ENCODE measurements at places on chromosomes 3 and 15.

- DNase-seq = peak; percentile 81
These were observed 326.1 kb downstream of the ZNF621 start for GRCh38 chr3:40850861-40851260.

DNA sequence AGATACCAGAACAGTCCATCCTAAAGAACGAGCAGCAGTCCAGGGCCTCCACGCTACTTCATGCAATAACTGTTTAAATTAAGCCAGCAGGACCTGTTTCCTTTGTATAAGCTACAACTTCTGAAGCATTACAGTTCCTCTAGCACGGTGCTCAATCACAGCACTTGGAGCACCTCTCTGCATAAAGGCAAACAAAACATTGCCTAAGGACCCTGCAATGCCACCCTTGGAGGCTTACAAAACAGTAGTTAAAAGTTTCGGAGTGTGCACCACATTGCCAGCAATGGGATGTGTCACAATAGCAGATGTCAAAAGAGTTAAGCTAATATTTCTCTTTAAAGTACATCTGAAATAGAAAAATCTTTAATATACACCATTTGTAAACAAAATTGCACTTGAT lies 2.6 kb upstream of the VPS39 start:
- no peak for DNase-seq

- DNase-seq = no peak
These were observed 112.7 kb downstream of the TBL1XR1 start for GRCh38 chr3:177084616-177085015.

DNA sequence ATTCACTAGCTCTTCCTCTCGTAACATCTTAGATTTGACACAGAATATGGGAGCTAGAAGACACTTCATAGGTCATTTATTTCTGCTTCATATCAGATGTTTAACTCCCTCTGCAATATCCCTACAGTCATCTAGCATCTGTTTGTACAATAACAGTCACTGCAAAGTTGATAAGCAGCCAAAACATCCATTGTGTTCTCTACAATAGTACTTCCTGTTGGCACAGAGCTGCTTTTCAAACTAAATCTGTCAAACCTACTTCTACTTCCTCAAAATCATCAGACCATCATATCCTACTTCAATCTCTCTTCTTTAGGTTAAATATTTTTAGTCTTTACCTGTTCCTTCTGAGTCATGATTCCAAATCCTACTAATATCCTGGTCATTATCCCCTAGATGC lies 233.2 kb downstream of the FGF12 start:
- DNase-seq = peak; percentile 68

GRCh38 chr15:101204739-101205535 lies 46.9 kb downstream of the CHSY1 start:
- DNase-seq = no peak

- no peak for DNase-seq
These were observed 91.6 kb downstream of the CACNA2D3 start for GRCh38 chr3:54213907-54214306.

- DNase-seq = peak; percentile 87
These were observed 127.4 kb upstream of the ABHD17C start for GRCh38 chr15:80567721-80568157.

GRCh38 chr15:85943791-85944190 lies 135.9 kb upstream of the AGBL1 start:
- no peak for DNase-seq

DNA sequence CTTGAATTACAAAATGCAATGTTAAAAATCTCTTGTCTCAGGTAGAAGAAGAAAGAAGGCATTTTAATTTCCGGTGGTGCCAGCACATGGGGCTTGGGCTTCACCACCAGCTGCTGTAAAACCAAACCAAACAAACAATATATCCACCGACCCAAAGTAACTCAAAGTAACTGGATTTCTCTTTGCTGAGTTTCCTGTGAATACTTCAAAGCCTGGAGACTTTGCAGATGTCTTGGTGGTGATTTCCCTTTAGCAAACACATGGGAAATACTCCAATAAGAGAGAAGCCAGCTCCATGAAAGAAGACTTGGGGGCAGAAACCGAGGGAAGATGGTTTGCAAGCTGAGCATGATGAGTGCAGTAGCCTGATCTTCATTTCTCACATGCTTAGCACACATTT lies 62.6 kb downstream of the EIF4E3 start:
- no peak for DNase-seq

GRCh38 chr15:68199340-68199739 lies 5.8 kb downstream of the CALML4 start:
- no peak for DNase-seq

DNA sequence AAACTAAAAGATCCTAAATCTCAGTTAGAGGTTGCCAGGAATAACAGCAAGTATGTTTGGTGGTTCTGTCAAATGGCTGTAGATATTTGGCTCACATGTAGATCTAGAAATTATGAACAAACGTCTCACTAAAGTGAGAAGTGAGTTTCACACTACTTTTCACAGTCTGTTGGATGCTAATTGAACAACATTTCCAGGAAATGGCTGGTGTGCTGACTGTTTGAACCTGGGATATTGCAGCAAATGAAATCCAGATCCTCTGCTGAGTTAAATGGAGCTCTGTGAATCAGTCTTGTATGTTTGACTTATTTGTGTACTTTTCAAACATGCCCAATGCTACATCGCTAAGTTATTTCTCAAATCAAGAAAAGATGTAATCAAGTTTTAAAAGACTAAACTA lies 21.3 kb upstream of the RSL24D1 start:
- DNase-seq = no peak

- peak; percentile 77 for DNase-seq
These were observed at the start of gene FOXP1 for GRCh38 chr3:71583566-71584393. TSS of gene FOXP1 (minus strand) at chr3:71583728. CDS start at chr3:71198381, 385,347 bp downstream.

GRCh38 chr3:112474796-112475195 lies 24.5 kb downstream of the BTLA start:
- DNase-seq = no peak

GRCh38 chr3:45628746-45629145 lies 34.2 kb downstream of the LIMD1 start:
- peak; percentile 73 for DNase-seq

- DNase-seq = no peak
These were observed 196.6 kb upstream of the GOLIM4 start for GRCh38 chr3:168292296-168292695.

DNA sequence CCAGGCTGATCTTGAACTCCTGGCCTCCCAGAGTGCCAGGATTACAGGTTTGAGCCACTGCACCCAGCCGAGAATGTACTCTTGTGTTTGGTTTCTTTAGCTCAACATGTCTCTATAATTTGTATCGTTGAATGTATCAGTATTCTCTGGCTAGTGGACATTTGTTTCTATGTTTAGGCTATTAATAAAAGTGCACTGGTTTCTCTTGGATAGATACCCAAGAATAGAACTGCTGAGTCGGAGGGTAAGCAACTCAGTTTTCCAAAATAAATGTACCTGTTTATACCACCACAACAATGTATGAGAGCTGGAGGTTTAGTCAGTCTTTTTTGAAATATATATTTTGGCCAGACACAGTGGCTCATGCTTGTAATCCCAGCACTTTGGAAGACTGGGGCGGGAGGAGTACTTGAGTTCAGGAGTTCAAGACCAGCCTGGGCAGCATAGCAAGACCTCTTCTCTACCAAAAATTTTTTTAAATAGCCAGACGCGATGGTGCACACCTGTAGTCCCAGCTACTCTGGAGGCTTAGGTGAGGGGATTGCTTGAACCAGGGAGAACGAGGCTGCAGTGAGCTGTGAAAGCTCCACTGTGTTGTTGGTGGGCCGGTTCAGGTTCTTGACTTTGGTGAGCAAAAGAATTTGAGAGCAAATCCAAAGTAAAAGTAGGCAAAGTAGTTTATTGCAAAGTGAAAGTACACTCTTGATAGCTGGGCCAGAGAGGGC lies 7.7 kb upstream of the IVD start:
- DNase-seq = no peak

GRCh38 chr3:60294181-60294580 lies 957.1 kb downstream of the FHIT start:
- DNase-seq = no peak

DNA sequence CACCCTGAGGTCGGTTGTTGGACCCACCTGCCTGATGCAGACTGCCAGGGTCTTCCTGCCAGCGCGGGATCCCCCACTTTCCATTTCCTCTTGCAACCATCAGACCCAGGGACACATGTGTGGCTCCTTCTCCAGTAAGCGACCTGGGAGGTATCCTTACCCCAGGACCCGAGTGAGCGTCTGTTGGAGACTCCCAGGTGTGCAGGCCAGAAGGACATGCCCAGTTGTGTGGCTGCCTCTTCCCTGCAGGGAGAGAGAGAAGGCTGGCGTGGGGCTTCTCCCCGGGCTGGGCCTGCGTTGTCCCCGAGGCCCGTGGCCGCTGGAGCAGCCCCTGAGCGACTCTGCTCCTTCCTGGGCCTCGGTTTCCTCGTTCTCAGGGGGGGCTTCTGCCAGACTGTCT lies 56.8 kb downstream of the APBA2 start:
- DNase-seq = no peak

GRCh38 chr3:119741657-119742590 lies 39.1 kb downstream of the CFAP91 start:
- DNase-seq = no peak

- DNase-seq = no peak
These were observed 89.0 kb downstream of the NPAP1 start for GRCh38 chr15:24764375-24765171.

GRCh38 chr15:33946152-33946551 lies 22.1 kb upstream of the CHRM5 start:
- DNase-seq = no peak

DNA sequence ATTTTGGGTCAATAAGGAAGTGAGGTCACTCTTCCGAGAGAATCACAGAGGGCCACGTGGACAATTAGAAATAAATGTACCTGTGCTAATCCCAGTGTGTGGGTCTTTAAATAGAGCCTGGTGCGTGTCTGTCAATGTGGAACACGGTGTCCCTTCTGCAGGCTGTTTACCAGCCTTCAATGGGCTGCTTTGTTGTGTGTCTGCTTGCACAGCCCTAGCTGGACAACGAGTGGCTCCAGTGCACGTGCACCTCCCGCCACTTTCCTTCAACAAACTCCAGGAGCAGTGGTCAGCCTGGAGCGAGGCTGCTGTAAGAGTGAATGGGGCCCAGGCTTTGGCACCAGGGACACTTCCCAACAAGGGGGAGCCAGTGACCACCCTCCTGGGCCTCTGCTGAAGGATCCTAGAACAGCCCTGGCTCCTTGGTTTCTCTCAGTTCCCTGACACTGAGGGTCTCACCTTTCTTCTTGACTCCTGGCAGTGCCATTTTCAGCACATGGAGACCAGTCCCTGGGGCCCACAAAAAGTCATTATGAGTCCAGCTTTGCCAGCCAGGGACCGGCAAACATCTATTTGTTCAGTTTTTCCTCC lies 76.1 kb downstream of the ISG20 start:
- no peak for DNase-seq
